ENCODE measurements at places on chromosomes 7 and 10.

- no peak for DNase-seq
These were observed 989 bp downstream of the ERLIN1 start for GRCh38 chr10:100184840-100185239.

DNA sequence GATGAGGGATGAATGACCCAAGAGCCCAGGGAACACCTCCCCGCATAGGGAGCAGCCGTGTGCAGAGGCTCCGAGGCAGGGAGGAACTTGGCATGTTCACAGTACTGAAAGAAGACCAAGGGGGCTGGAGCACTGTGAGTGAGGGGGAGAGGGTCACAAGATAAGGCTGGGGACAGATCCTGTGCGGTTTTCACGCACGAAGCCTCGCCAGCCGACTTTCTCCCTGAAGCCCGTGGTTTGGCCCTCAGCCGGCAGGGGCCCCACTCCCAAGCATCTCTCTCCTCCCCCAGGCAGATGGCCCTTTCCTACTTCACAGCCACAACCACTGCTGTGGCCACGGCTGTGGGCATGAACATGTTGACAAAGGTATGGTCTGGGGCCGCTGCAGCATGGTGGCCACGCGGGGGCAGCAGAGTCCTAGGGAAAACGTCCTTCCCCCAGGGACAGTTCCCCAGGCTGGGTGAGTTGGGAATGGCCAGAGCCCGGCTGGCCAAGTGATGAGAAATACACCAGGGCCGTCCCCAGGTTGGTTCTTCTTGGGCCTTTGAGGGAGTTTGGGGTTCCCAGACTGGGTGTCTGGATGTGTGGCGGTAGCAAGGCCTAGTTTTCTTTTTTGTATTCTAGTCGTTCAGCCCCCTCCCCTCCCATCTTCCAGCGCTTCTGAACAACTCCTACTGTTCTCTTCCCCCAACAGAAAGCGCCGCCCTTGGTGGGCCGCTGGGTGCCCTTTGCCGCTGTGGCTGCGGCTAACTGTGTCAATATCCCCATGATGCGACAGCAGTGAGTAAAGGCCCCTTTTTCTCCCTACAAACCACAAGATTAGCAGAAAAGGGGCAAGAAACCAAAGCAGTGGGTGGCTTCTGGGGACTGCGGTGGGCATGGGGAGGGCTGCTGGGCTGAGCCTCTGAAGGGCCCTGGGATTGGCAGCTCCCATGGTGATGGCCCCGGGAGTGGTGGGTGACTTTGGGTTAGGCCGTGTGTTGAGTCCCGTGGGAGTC lies 14.4 kb upstream of the WBP1L start:
- DNase-seq, result peak; percentile 52

GRCh38 chr10:117429643-117430265 lies 54.5 kb upstream of the PDZD8 start:
- no peak for DNase-seq

DNA sequence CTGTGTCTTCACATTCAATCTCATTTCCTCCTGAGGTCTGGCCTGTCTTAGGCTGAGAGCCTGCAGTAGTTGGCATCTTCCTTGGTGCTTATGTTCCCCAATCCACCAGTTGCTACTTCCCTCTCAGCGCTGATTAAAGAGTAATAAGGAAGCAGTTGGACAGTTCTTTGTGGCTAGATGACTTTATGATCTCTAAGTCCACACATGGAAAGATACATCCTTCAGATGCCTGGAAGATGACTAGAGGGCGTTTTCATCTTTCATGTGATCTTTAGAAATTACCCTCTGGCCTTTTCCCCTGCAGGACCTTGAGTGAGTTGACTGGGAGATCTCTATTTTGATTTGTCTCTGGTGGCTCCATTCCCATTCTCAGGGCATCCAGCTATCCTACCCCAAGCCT lies 204.5 kb downstream of the GRM3 start:
- no peak for DNase-seq

GRCh38 chr7:150428671-150429451 lies 21.6 kb upstream of the GIMAP8 start:
- DNase-seq, result no peak

DNA sequence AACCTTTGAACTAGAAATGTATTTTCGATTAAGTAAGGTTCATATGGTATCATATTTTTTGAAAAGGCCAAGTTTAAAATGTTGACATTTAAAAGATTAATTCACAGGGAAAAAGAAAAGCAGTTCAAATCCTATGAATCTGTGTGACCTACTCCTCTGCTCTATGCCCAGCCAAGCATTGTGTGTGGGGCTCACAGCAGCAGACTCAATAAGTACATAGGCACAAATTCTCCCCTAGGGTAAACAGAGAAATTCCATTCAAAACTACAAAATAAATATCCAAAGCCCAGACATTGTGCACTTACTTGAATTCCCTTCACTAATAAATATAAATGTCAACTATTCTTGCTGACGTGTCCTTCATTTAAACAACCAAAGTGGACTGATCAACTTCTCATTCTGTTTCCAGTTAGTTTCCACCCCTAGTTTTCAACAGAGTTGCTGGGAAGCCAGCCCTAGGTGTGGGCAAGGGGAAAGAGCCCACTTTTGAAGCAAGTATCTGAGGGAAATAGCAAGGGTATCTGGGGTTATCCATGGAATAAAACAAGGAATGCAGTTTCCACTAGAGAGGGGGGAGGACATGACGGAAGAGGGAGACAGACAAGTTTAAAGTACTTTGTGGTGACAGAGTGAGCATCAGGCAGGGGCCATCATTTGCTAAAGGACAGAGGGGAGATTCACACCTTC lies 533.3 kb downstream of the SORCS1 start:
- no peak for DNase-seq

- no peak for DNase-seq
These were observed 302.7 kb downstream of the HDAC9 start for GRCh38 chr7:18798088-18798906.

- DNase-seq, result no peak
These were observed 8.5 kb upstream of the LRMDA start for GRCh38 chr10:75422913-75423312.

- DNase-seq, result peak; percentile 16
These were observed 171.5 kb upstream of the SP4 start for GRCh38 chr7:21256310-21256877.

DNA sequence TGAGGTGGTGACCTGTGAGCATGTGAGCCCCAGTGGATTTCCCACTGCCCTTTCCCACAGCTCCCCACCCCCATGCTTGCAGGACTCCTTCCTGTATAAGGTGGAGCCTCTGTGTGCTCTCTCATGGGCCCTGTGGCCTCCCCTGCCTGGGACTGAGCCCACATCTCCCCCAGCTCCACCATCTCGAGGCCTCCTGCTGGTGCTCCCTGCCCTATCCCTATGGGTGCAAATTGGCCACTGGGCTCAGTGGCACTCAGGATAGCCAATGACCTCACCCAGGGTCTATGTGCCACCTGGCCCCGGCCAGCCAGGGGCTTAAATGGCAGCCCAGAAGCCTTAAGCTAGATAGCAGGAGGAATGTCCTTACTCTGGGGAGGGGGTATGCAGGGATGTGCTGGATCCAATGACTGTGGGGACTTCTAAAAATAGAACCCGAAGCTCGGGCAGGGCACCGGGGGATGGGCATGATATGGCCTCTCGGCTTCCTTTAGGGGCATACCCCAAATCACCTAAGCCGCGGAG lies 2.0 kb downstream of the LDB3 start:
- DNase-seq, result no peak

DNA sequence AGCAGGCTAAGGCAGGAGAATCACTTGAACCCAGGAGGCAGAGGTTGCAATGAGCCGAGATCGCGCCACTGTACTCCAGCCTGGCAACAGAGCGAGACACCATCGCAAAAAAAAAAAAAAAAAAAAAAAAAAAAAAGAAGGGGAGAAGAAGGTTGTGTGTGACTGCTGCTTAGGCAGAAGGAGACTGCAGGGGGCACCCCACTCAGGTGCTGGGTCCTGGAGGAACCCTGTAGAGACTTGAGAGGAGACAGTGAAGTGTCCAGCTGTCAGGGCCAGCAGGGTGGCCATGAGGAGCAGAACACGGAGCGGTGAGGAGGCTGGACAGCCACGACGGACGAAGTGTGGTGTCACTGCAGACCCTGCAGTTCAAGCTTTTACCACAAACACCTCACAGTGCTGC lies 99.0 kb upstream of the NMT2 start:
- no peak for DNase-seq

GRCh38 chr7:100348805-100349204 lies 9.1 kb upstream of the PILRB start:
- DNase-seq, result no peak

GRCh38 chr7:90988516-90988915 lies 275.7 kb upstream of the FZD1 start:
- no peak for DNase-seq

GRCh38 chr10:29057822-29058331 lies 231.0 kb upstream of the LYZL1 start:
- DNase-seq, result no peak

- no peak for DNase-seq
These were observed 143.4 kb downstream of the TCF7L2 start for GRCh38 chr10:113093188-113094113.

DNA sequence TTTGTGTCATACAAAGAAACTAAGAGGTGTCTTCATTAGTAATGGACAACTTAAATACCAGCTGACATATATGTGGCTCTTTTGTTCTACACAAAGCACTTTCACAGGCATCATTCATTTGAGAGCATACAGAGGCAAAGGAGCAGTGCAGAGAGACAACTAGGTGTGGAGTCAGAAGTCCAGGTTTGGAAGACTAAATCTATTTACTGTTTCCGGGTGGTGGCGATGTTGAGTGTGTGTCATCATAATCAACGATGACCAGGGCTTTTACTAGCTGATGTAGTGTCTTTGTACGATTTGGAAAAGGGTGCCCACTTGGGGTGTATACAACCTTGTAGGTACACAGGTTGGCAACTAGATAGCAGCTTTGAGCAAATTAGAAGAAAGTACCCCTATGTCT lies 195.5 kb upstream of the CCDC6 start:
- DNase-seq, result no peak

GRCh38 chr10:16942381-16943078 lies 125.3 kb upstream of the RSU1 start:
- no peak for DNase-seq

GRCh38 chr10:17729630-17730029 lies 22.4 kb upstream of the TMEM236 start:
- DNase-seq, result no peak

DNA sequence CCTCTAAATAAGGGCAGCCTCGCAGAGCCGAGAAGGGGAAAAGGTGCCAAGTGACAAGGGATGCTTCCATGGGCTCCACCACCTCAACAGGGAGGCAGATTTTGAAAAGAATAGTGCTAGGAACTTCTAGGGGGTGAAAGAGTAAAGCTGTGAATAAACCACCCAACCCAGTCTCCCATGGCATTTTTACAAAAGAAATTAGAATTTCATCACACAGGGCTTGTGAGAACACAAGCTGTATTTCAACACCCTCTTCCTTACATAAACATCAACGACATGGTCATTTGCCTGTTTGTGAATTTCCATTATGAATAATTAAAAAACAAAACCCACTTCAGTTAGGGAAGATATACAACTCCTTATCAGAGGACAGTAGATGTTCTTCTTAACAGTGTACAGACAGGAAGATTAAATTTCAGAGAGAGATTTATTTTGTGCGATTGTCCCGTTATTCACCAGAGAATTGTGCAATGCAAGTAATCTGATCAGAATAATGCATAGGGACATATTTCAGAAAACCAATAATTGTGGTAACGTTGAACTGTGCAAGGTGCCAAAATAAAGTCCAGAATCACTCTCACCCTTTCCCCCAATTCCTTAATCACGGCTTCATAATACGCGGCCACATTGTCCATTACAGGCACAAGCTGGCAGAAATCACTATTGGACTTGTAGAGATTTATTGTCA lies 207.8 kb upstream of the MGMT start:
- DNase-seq, result no peak

GRCh38 chr7:47954231-47954911 lies 6.1 kb upstream of the PKD1L1 start:
- DNase-seq, result no peak

DNA sequence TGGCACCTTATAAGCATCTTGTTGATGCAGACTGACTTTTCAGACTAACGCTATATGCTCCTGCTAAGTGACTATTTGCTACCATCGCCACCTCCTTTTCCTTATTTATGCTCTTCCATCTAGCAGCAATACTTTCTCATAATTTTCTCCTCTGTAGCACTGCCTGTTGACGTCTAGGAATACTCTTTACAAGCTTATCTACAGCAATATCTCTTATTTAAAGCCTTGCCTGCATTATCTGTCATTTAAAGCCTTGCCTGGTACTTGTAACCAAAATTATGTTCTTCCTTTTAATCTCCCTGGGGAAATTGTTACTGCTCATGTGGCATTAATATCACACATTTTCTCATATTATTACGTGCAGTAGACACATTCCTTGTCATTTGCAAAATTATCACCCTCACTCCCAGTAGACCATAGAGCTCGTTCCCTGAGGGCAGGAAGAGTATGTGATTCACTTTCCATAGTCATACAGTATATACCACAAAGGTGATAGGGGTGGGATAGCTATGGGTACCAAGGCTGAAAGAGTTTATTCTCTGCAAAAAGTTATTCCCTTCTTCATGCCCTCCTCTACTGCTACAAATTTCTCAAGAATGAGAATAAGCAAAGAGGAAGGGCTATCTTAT lies 359.7 kb upstream of the PCDH15 start:
- no peak for DNase-seq

GRCh38 chr10:13335881-13336280 lies 12.2 kb downstream of the SEPHS1 start:
- no peak for DNase-seq

- DNase-seq, result no peak
These were observed 63.3 kb downstream of the IMMP2L start for GRCh38 chr7:111499027-111499426.

DNA sequence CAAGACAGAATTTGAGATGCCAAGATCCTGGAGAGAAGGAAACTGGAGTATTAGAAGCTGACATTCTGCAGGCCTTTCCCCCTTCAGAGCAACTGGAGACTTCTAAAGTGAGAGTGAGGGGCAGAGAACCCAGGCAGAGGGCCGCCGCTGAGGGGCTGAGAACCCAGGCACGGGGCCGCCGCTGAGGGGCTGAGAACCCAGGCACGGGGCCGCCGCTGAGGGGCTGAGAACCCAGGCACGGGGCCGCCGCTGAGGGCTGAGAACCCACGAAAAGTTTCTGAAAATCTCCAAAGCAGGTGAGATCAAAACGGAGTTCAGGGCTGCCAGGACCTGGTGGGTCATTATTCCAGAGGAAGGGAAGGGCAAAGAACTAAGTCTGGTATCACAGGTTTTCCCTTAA lies 126.2 kb downstream of the DLG5 start:
- no peak for DNase-seq

- DNase-seq, result peak; percentile 2
These were observed 22.2 kb downstream of the LIPK start for GRCh38 chr10:88728107-88728763.

- DNase-seq, result peak; percentile 56
These were observed 141.3 kb upstream of the KLF14 start for GRCh38 chr7:130875265-130875741.

GRCh38 chr7:34060196-34060947 lies 155.0 kb downstream of the BMPER start:
- no peak for DNase-seq

DNA sequence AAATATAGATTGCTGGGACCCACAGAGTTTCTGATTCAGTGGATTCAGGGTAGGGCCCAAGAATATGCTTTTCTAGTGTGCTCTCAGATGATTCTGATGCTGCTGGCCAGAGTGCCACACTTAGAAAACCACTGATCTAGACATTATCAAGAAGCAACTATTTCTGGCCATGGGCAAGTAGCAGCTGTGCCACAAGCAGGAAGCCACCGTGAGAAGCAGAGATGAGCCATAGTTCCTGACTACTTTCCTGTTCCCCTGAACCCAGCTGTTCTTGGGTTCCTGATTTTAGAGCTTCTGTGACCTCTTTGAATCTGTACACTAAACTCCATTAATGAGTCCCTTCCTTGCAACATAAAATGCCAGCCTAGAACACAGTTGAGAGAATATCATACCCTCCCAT lies 38.1 kb upstream of the PIK3AP1 start:
- no peak for DNase-seq

- DNase-seq, result no peak
These were observed 117.9 kb downstream of the TEX36 start for GRCh38 chr10:125565046-125565445.
